Activated CD8-positive, alpha-beta memory T cell treated with anti-CD3 and anti-CD28 coated beads for 36 hours (primary cell): ENCODE measurements at places on chromosomes 2 and 18. TPM values are rescaled to one million over a fixed set of nuclear protein-coding genes. Genes with fewer than 3 reads are reported as not detected.

The WNT10A gene
- 0.80 TPM for total RNA-seq

The CCBE1 gene
- not detected for total RNA-seq

The ASXL3 gene
- not detected for total RNA-seq

The ALK gene
- not detected for total RNA-seq

The CEP192 gene
- 23.8 TPM for total RNA-seq
